ENCODE measurements at places on chromosomes 11 and 22. TPM values are rescaled to one million over a fixed set of nuclear protein-coding genes. Genes with fewer than 3 reads are reported as not detected.

SLC16A8 gene
- total RNA-seq = not detected

- DNase-seq = no peak
Observed at GRCh38 chr22:37188901-37189466, 937 bp upstream of the C1QTNF6 start.

C11orf97 gene
- total RNA-seq = not detected

DNA sequence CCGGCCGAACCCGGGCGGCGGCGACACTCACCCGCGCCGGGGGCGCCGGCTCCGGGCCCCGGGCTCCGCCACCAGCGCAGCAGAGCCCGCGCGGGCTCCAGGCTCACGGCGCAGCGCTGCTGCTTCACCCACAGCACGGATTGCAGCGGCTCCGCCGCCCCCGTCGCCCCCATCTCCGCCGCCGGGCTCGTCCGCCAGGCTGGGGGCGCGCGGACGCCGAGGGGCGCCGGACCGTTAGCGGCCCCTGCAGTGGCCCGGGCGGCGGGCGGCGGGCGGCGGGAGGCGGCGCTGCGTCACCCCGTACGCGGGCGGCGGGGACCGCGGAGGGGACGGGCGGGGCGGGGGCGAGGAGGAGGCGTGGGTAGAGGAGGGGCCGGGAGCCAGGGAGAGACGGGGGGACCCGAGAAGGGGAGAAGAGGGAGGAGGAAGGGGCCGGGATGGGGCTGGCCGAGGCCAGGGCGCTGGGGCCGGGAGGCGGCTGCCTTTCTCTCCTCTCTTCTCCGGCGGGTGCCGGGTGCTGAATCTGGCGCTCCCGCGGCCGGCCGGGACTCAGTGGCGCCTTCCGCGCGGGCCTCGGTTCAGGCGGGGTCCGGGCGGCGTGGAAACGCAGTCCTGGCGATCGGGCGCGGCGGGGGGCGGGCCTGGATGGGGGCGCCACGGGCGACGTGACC lies at the start of gene CERK:
Gene CERK (minus strand): TSS at position 277 of the 671 bp plus-strand sequence. CDS start 104 bp downstream, at position 173.
- peak; percentile 84 for DNase-seq

- DNase-seq = no peak
Observed at GRCh38 chr22:33699176-33699575, 221.1 kb downstream of the LARGE1 start.
